ENCODE measurements at places on chromosomes 1 and 21.

DNA sequence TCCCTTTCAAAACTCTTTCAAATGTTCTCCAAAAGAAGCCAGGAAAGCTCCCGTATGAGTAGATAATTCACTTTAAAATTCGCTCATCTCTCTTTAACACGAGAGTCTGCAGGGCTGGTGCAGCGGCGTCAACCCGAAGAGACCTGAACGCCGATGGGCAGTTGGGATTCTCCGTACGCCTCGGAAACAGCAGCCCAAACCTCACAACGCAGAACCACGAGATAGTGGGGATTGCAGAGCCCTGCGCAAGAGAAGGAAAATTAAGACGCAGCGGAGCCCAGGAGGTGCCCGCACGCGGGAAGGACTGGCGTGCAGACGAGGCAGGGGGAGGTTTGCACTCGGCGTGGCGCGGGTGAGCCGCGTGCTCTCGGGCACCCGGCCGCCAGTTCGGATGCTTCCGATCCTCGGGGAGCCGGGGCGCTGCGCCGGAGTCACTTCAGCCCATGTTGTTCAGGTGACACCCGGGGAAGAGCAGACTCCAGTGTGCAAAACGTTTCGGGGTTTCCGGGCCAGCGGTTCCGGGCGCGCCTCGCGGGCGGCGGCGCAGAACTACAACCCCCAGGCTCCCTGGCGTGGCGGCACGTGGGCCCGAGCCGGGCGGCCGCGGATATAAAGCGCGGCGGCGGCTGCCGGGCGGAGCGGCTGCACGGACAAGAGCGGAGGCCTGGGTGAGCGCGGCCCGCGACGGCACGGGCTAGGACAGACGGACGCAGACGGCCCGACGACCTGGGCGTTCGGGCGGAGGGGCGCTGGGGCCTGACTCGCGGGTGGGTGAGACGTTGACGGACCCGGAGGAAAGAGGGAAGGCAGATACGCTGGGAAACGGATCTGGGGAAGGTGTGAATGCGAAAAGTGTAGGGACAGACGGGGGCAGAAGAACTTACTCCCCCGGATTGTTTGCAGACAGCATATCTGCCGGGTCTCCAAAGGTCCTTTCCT, at the start of gene NPL:
Gene NPL (plus strand): TSS at position 636 of the 939 bp plus-strand sequence. CDS start 4,599 bp downstream, outside the sequence.
- DNase-seq, result peak; percentile 87

- DNase-seq, result no peak
Observed at GRCh38 chr1:42937836-42938644, 20.6 kb downstream of the SLC2A1 start.

GRCh38 chr1:227845147-227845458, 29.6 kb downstream of the PRSS38 start:
- DNase-seq, result no peak

GRCh38 chr1:182004601-182005000, 56.9 kb downstream of the ZNF648 start:
- DNase-seq, result no peak
